ENCODE measurements at places on chromosomes 5 and 9.

- no peak for DNase-seq
These were observed 5.6 kb upstream of the IL7R start for GRCh38 chr5:35850967-35851680.

DNA sequence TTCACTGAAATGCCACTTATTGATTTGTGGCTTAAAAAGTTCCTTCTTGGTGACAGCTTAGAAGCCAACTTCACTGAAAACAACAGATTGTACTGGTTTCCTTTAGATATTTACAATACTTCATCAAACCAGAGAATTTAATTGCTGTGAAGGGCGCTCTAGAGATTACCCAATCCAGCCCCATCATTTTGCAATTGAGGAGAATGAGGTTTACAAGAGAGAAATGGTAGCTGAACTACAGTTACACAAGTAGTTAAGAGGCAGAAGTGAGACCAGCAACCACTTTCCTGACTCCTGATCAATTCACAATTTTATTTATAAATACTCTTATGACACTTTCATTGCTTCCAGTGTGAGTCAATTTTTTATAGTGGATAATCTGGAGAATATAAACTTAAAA is 103.5 kb upstream of the APC start:
- DNase-seq = no peak

DNA sequence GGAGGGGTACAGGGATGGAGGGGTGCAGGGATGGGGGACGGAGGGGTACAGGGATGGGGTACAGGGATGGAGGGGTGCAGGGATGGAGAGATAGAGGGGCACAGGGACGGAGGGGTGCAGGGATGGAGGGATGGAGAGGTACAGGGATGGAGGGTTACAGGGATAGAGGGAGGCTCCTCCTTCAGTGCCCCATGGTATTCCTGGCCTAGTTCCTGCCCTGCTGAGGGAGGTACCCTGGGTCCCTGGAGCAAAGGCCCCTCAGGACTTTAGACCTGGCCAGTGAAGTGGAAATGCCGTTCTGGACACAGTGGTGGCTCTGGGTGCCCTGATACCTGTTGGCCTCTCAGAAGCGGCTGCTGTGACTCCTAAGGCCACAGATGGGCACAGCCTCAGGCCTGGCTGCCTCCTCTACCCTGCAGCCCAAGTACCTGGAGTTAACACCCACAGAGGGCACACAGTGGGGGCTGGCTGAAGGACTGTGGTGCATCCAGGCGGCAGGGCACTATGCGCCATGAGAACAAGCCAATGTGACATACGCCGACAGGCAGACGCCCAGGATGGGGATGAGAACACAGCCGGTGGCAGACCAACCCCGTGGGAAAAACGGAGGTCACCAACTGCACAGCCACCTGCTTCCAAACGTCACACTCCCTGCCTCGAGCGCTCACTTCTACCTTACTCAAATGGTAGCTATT is 8.4 kb downstream of the PTGES2 start:
- no peak for DNase-seq

DNA sequence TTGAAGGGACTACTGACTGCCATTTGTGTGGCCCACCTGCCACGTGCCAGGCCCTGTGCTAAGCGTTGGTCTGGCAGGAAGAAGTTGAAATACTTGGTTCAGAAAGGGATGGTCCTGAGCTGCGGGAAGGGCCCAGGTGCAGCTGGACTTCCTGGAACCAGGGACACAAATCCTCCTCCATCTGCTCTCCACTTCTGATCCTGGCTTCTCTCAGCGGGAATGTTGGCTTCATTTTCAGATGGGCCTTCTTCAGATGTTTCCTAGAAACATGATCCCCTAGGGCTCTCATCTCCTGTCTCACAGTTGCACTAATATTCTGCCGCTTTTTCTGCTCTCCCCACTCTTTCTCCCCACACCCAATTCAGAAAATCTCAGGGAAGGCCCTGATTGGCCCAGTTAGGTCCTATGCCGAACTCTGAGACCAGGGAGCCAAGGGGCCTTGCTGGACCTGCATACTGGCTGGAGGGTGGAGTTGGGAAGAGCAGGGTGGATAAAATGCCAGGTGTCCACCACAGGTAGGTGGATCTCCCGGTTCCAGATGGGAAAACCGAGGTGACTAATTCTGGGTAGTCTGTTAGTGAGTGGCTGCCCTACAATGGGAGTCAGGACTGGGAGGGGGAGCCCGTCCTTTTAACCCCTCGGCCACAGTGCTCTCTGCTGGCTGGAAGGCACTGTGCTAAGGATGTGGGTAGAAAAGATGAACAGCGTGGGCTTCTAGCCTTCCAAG is 19.4 kb downstream of the PSAT1 start:
- DNase-seq = no peak

GRCh38 chr5:154449786-154450185 is 4.0 kb downstream of the SAP30L start:
- DNase-seq = no peak

GRCh38 chr5:145946112-145946861 is 9.9 kb downstream of the SH3RF2 start:
- no peak for DNase-seq

- DNase-seq = no peak
These were observed 9.1 kb downstream of the EGFL7 start for GRCh38 chr9:136671646-136672430.

GRCh38 chr5:63022403-63022802 is 443.8 kb downstream of the LRRC70 start:
- DNase-seq = no peak

DNA sequence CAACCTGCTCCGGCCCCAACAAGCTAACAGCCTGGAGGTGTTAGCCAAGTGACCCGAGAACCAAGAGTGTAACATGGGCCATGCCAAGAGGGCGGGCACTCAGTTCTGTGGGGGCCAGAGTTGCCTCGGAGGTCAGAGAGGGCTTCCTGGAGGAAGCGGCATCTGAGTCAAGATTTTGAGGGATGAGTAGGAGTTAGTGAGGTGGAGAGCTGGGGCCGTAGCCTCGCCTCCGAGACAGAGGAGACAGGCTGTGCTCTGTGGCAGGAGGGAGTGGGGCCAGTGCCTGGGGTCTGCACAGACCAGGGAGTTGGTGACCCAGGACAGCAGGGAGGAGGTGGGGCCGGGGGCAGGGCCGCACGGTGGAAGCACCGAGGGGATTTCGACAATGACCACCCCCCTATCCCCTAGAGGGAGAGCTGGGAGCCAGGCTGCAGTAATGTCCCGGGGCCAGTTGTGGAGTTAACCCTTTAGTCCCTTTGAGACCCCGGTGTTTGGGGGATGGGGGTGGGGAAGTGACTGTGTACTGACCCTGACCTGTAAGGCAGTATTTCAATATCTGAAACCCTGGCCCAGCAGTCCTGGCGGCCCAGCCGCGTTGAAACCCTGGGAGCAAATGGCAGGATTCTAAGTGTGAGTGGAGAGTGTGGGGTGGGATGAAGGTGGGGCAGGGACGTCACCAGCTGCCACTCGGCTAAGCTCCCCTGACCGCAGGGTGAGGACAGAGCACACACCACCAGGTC is 148.7 kb upstream of the COL5A1 start:
- DNase-seq = no peak

GRCh38 chr5:131647048-131647769 is 12.2 kb upstream of the RAPGEF6 start:
- DNase-seq = no peak

- DNase-seq = no peak
These were observed 75.3 kb downstream of the PTBP3 start for GRCh38 chr9:112258106-112258505.

GRCh38 chr9:124309667-124310084 is 51.9 kb downstream of the NEK6 start:
- no peak for DNase-seq

- DNase-seq = no peak
These were observed 6.5 kb upstream of the TMEM210 start for GRCh38 chr9:137178201-137178938.

GRCh38 chr5:14174230-14174636 is 31.1 kb downstream of the TRIO start:
- DNase-seq = no peak

- no peak for DNase-seq
These were observed 32.9 kb downstream of the NDST1 start for GRCh38 chr5:150540615-150541396.

- no peak for DNase-seq
These were observed 65.9 kb downstream of the DEPDC1B start for GRCh38 chr5:60634051-60634450.

DNA sequence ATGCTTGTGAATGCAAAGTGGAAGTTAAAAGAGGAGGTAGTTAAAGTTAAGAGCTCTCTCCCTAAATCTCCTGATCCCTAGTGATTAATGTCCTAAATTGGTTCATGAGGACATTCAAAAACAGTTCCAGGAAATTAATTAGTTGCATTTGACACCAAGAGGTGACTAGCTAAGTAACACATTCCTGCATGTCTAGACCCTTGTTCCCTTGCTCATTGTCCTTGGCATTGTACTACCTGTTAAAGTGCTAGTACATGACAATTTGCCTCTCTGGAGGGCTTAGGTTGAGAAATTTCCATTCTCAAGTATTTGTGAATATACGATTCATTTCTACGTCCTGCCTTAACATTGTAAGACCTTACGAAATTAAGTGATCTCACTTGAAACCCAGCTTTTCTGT is 278.6 kb upstream of the CDH10 start:
- DNase-seq = no peak

- DNase-seq = no peak
These were observed 645.2 kb upstream of the RGMB start for GRCh38 chr5:98128271-98128670.
